EL (cell line): ENCODE measurements at places on chromosomes 7 and 10.
A peak's percentile ranks its signal among the peaks of the same experiment; 100 is the strongest.

GRCh38 chr10:101660256-101660655 is 34.7 kb downstream of the FBXW4 start:
- no peak for DNase-seq

- no peak for DNase-seq
Observed at GRCh38 chr7:69896121-69896520, 297.8 kb downstream of the AUTS2 start.

DNA sequence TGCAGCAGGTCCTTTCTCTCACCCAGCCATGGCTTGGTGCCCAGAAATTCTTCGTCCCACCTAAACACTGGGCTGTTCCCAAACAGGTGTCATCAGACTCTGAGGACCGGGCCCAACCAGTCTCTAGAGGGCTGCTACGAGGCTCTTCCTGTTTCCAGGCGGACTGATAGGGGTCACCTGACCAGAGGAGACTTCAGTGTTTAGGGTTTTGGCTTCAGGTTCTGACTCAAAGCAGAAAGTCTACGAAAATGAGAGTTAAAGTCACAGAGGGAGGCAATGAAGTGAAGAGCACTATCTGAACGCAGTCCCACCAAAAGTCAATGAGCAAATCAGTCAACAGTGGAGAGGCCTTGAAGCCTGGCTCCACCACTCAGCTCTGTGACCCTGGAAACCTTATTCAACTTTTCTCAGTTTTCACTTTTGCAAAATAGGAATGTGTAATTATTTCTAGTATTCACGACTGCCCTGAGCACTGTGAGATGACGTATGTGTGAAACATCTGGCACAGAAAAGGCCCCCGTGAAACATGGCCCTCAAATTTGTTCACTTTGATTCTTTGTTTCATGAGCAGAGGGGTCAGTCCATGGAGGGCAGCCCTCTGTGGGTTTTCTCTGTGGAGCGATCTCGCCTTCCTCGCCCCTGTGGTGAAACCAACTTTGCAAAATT is 189.9 kb upstream of the PDE1C start:
- no peak for DNase-seq

DNA sequence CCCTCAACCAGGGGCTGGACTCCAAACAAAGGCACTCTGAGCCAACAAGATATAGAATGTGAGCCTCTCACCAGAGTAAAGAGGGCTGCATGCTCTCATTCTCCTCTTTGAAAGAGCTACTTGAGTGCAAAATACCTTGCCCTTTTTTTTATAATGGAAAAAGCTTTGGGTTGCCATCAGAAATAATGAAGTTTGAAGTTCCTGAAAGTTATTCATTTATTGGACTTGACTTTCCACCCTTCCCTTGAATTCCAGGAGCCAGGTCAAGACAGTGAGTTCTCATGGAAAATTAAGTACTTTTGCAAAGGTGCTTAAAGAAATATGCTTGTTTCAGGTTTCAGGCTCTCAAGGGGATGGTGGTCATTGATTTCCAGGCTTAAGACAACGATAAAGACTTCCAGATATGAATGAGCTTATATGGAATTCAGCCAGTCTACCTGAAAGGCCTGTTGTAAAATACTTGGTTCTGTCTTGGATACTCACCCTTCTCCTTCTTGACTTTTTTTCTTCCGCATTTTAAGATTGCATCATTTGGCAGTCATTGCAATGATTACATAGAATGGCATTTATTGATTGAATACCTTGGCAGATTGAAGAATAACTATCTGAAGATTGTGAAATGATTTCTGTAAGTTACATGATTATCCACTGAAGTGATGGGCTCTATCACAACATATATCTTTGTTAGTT is 696.4 kb downstream of the INHBA start:
- peak; percentile 55 for DNase-seq

- DNase-seq = peak; percentile 43
Observed at GRCh38 chr7:117188949-117189592, 133.8 kb downstream of the WNT2 start.

GRCh38 chr7:1329966-1330800 is 97.5 kb downstream of the UNCX start:
- DNase-seq = no peak

- DNase-seq = no peak
Observed at GRCh38 chr10:92538231-92538958, 35.5 kb downstream of the IDE start.

DNA sequence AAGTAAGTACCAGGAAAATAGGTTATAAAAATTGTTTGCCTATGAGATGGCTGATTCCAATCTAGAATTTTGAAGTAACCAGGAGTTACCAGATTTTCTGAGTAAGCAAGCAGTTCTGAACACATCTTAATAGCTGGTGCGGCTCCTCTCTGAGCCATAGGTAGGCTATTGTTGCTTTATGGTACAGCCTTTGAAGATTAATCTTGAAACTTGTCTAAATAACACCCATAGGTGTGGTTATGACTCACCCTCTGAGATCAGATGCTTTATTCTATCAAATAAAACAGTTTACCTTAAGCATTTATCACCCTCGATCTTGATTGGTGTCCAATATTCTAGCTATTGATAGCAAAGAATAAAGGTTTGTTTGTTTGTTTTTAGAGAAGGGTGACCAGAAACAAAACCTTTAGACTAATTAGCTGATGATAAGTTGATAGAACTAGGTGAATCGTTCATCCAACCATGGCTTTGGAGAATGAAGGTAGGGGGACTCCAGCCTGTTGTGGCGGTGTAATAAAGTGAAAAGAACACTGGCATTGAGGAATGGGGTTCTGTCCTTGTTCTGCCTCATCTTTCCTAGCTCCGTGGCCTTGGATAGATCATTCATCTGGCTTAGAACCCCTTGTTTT is 72.2 kb downstream of the VTI1A start:
- no peak for DNase-seq

DNA sequence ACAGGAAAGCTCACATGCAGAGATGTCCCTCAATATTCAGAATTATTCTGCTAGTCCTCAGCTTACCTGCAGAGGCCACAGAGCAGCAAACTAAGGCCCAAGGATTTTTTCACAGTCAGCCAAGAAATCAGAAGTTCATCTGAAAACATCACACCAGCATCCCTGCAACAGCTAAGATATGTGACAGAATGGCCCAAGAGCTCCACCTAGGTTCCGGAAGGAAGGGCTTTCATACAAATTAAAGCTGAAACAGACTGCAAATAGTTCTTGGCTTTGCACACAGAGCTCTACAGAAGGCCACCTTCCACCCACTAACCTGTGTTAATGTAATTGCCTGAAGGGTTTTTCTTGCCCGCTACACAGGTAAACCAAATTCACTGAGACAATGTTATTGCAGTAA is 438.8 kb upstream of the C7orf33 start:
- DNase-seq = no peak
